ENCODE measurements at places on chromosomes 3 and 15.

DNA sequence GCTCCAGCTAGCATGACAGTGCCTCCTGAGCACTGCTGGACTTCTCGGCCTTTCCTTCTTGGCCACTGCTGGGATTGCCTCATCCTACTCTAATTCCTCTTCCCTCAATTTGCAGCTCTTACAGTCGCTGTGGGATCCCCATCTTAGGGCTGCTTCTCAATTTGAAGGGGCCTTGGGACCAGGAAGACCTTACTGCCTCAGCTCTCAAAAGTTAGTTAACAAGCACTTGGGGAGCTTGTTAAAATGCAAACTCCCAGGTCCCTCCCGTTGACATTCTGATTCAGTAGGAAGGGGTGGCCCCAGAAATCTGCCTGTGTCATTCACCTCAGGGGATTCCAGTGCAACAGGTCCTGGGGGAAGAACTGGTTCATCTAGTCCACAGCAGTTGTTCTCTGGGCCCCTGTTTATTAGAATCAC is 14.8 kb downstream of the BDH1 start:
- no peak for DNase-seq

DNA sequence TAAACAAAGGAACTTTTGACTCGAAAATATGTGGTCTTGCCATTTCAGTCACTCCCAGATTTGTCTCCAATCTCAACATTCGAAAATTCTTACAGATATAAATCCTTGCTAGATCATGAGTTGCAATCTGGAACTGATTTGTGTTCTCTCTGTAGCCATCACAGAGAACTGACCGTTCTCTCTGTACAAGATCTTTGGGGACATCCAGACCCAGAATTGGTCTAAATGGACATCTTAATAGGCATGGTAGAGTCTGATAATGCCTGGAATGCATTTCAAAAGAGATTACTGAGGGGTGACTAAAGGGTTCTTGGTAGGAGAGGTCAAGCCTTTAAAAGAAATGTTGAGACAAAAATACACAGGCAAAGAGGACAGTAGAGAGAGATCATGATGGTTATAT is 7.2 kb upstream of the MEF2A start:
- no peak for DNase-seq

DNA sequence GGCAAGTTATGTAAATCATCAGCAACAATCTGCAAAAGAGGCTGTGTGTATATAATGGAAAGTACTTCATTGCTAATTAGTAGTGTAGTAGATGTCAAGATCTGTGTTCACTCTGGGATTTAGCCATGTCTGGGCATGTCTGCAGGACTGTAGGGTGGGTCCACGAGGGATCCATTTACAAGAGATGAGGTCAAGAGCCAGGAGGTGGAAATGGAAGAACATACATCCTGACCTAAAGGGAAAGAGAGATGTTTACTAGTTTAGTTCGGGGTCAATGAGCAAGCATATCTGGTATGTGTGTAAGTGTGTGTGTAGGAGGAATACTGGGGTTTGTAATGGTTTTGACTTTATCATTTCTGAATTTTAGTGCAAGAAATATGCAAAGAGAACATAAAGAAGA is 171.5 kb upstream of the NANOGP8 start:
- DNase-seq: no peak

DNA sequence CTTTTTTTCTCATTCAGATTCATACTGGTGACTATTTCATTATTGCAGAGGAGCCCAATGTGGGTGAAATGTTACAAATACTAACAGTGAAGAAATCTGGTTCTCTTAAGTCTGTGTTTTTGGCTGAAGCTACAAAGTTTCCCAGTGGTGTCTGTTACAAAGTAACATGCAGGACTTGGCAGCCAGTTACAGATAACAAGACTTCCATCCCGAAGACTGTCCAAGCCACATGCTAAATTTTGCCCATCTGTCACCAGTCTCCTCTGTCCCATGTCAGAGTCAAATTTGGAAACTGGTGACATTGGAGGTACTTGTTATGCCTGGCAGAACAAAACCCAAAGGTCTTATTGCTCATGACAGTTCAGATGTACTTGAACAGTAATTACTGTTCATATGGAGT is 269.2 kb upstream of the GOLIM4 start:
- no peak for DNase-seq

- no peak for DNase-seq
These were observed 30.7 kb downstream of the EIF4E3 start for GRCh38 chr3:71694358-71694999.

- DNase-seq: no peak
These were observed 268.0 kb downstream of the SCAPER start for GRCh38 chr15:76637166-76637565.

GRCh38 chr3:31014317-31015040 is 120.0 kb upstream of the GADL1 start:
- DNase-seq: no peak

- DNase-seq: peak; percentile 49
These were observed 25.6 kb upstream of the NLGN1 start for GRCh38 chr3:173371848-173372487.

DNA sequence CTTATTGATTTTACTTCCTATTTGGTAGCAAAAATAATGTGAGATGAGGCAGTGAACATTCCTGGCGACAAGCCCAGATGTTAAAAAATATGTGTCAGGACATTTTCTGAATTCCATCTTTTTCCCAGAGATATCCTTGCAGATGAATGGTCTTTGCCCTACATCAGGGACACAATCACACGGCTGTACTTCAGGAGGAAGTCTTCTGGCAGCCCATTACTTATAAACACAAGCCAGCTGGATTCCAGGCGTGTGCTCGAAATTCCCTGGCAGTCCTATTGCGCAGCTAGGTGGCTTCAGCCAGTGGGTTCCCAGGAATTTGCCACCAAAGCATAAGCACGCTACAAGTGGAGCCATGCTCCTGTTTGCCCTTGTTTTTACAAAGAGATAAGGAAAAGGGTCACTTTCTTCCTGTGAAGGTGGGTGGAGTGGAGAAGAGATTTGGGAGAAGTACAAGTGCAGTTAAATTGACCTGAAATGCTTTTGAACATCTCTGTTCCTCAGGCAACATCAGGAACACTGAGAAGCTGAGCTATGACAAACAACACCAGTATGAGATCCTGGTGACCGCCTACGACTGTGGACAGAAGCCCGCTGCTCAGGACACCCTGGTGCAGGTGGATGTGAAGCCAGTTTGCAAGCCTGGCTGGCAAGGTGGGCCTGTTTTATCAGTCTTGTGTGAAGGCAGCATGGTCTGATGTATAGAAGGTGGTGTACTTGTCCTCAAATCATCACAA is 257.1 kb upstream of the TRIM42 start:
- DNase-seq: no peak

DNA sequence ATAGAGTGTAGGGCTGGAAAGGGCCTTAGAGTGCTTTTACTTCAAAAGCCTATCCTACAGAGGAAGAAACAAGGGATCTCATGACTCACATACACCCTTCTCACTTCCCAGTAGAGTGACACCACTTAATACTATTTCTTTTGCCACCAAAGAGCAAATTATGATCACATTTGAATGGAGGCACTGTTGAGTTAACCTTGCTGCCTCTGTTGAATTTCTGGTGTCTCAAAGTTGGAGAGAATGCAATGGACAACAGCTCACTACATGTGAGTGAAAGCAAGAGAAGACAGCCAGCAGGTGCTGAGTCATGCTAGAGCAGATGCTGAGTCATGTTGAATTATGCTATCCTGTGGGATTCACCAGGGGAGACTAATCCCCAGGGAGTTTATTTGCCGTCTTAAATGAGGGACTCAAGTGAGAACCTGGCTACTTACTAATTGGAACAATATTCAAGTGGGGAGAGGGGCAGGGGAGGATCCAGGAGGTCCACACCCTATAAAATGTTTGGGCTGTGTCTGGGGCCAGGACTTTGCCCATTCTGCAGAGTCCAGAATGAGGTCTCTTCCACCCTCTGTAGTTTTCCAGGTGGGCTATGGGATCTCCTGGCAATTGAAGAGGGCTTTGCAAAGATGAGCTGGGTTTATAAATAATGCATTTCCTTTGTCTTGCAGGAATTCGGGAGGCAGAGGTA is 35.8 kb downstream of the ST8SIA2 start:
- no peak for DNase-seq

GRCh38 chr3:14429237-14429636 is 26.8 kb downstream of the SLC6A6 start:
- no peak for DNase-seq

GRCh38 chr3:140726066-140726465 is 48.2 kb downstream of the TRIM42 start:
- no peak for DNase-seq

GRCh38 chr3:125961289-125961589 is 7.7 kb upstream of the ROPN1B start:
- DNase-seq: no peak

DNA sequence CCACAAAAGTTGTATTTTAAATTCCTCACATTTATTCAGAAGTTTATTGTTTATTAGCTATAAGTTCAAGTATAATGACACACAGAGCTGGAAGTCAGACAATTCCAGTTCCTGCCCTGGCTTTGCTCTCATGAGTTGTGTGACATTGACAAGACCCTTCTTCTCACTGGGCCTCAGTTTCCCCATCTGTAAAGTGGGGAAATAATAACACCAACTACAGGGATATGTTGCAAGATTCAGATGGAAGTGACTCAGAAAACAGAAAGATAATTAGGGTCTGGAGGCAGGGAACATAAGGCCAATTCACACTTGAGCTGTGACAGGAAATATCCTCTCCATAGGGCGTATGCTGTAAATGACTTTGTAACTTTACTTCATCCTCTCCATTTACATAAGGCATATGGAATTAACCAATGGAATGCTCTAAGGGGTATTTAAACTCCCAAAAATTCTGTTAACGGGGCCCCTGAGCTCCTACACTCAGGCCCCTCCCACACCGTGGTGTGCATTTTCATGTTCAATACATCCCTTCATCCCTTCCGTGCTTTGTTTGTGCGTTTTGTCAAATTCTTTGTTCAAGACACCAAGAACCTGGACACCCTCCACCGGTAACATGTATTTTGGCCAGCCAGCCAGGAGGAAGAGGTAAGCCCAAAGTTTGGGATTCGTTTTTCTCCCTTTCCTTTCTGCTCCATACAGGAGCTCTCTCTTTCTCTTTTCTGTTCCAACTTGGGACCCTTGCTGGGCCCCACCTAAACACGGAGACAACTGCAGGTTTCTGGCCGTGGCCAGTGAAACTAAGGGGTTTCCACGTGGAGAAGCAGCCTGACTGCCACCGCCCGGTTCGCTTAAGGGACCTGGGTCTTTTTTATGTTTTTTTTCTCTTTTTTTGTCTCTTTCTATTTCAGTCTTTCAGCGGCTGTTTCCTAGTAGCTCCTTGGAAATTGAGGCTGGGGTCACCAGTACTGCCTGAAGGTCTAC is 16.9 kb downstream of the CYP11A1 start:
- no peak for DNase-seq

DNA sequence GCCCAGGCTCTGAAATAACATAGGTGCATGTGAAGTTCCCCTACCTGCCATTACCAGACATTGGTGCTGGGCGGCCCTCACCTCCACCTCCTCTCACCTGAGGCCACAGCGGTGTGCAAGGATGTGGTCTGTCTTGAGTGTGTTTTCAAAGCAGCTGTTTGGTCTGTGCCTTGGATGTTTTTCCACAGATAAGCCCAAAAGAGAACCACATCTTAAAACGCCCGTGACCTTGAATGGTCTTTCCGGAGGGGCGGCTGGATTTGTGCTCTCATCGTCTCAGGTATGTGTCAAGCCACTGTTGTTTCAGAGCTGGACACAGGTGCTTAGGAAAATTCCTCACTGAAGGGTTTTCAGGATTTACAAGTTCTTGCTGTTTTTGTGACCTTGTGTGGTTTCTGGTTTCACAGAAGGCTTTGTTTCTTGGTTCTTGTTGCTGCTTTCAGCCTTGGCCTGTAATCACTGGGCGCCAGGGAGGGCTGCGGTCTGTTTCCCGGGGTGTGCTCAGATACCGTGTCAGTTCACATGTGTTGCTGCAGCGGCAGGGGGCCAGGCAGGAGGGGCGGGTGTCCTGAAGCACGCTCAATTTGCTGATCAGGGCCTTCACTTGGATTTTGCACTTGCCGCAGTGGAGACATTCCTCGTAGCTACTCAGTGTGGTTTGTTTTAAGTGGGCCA is 128.4 kb downstream of the IGF1R start:
- peak; percentile 82 for DNase-seq

DNA sequence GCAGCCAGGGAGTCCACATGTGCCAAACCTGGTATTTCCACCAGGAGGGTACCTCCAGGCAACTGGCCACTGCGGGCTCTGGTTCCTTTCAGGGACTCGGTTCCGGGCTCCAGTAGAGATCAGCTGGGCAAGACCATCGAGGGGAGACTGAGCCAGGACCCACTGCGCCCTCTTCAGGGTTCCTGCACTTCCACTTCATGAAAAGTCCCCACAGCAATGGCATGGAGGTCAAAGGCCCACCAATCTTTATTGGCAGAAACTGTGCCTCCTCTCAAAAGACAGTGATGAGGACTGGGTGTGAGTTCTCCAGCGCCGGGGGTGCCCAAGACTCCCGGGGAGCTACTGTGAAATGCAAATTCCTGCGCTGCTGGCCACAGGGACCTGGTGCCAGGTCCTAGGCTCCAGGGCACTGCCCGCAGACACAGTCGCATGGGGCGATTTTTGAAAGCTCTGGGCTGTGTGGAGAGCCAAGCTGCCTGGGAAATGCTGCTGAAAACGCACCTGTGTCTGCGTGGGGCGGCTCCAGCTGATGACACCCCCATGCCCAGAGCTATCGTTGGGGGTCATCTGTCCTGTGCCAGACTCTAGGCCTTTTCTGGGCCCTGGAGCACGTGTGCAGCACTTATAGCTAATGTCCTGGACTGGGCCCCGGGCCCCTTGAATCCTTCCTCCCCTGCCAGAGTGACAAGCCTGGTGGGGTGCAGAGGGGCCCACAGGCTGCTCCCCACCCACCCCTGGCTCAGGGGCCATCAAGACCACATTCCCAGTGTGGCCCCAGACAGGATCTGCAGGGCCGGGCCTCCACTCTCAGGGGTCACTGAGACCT is 144.0 kb downstream of the NSMCE3 start:
- no peak for DNase-seq

- DNase-seq: no peak
These were observed 366.7 kb downstream of the PTPRG start for GRCh38 chr3:61928039-61928438.

DNA sequence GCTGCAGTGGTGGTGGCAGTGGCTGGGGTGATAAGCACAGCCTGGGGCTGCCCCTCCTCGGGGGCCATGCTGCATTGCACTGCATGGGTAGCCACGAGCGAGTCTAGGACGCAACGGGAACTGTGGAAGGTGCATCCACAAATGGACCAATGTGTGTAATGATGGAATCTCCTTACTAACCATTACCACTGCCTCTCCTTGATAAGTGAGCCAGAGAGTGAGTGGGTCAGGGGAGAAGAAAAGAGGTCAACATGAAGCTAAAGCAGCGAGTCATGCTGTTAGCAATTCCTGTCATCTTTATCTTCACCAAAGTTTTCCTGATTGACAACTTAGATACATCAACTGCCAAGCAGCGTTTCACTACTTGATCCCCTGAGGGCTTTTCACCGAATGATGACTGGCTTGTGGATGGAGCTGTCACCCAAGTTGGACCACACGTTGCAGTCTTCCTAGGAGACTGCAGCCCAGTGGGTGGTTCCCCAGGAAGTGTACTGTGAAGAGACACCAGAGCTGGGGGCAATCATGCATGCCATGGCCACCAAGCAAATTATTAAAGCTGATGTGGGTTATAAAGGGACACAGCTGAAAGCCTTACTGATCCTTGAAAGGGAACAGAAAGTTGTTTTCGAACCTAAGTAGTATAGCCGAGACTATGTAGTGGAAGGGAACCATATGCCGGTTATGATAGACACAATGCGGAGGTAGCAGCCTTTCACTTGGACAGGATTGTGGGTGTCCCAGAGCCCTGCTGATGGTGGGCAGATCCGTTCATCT is 20.6 kb downstream of the SAMD7 start:
- no peak for DNase-seq

GRCh38 chr3:77506384-77506783 is 466.5 kb downstream of the ROBO2 start:
- no peak for DNase-seq

- no peak for DNase-seq
These were observed 457.1 kb upstream of the ADAMTS9 start for GRCh38 chr3:65144791-65145351.

Measured in ovary (tissue), 10 donors.